ENCODE measurements at places on chromosomes 7 and 10.

GRCh38 chr10:61899997-61900828 lies 1.3 kb upstream of the ARID5B start:
- peak; percentile 84 for DNase-seq

GRCh38 chr7:47247132-47247531 lies 334.8 kb downstream of the TNS3 start:
- DNase-seq: no peak

DNA sequence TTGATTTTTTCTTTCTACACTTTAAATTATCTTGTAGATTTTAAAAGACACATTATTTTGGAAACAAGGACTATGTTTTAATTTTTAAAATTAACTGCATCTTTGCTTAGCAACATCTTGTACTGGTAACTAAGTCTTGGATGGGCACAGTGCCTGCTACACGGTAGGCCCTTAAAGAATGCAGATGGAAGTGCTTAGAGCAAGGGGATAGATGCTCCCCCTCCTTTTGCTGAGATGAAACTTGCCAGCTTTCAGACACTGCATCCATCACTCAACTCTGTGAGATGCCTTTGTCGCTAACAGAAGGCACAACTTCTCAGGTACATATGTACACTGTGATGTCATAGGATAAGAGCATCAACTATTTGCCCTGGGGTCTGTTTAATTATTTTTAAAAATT lies 103.9 kb downstream of the LRRC18 start:
- no peak for DNase-seq

DNA sequence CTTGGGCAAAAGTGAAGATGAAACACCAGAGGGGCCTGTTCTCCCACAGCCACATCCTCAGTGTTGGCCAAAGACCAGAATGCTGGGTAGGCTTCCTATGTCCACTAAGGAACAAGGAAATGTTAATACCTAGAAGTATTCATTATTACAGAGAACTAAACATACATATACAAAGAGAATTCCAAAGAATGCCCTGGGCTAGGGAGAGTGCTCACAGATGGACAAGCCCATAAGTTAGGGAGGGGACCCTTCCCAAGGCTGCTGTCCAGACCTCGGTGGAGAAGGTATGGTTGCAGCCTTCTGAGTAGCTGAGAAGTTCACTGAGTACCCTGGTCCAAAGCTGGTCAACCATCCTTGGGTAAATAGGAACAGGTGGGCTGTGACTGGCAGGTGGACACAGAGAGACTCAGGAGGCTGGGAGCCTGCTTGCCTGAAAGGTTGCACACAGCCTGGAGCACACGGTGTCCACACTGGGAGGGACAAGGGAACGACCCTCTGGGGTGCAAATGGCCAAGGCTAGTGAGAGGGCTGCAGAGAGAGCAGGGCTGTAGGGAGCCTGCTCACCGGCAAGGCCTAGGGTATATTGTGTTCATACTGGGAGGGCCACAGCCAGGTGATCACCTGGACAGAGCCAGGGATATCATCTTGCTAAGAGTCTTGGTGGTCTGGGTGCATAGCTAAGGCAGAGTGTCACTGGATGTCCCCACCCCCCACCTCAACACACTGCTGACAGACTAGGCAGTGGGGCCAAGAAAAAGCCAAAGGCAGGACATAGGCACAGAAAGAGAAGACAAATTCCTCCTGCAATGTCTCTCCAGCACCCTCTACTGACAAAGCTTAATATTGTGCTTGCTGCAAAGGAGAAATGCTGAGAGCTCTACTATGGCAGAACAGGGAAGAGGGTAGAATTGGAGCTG lies 40.3 kb downstream of the CPVL start:
- DNase-seq: no peak

DNA sequence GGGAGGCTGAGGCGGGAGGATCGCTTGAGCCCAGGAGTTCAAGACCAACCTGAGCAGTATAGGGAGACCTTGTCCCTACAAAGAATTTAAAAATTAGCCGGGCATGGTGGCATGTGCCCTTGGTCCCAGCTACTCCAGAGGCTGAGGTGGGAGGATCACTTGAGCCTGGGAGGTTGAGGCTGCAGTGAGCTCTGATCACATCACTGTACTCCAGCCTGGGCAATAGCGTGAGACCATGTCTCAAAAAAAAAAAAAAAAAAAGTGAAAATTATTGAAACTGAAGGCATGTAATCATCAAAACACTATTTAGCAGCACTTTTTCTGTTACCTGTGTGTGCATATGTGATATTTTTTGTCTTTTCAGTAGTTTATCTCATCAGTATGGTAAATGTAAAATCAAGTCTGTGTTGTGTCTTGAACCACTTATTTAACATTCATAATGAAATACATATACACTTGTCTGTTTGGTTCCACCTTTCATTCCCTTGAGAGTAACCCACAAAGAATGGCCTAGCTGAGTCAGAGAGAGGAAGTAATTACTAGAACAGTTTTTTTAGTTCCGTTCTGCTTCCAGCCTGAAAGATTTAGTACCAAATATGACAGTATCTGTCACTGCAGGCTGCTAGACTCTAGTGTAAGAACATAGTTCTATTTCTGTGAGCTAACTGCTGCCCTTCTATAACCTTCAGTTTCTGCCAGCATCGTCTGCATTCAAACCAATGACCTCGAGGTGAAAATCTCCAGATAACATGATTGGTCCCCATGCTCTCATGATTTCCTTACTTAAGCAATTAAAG lies 68.6 kb downstream of the MMRN2 start:
- no peak for DNase-seq

DNA sequence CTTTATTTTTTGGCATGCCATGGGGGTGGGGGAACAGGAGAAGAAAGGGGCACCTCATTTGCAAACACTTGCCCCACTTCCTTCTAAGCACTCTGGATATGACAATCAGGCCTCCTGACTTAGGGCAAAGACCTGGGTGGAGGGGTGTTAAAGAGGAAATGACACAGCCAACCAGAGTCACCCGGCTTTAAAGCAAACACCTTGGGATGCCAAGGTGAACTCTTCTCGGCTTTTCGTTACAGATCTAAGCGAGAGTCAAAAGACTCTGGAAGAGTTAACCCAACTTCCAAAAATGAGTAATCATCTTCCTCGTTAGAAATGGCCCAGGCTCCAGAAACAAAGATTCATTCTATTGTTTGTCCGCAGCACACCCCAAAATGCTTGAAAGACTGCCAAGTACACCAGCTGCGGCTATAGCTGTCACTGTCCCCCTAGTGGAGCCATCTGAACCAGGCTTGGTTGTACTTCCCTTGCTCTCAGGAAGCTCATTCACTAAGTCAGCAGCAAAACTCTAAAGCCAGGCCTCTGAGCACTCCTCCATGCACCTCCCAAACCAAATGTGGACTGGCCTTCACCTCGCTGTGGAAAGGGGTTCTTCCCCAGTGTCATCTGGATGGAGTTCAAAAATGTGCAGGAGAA lies 24.8 kb downstream of the FAM53B start:
- peak; percentile 87 for DNase-seq

DNA sequence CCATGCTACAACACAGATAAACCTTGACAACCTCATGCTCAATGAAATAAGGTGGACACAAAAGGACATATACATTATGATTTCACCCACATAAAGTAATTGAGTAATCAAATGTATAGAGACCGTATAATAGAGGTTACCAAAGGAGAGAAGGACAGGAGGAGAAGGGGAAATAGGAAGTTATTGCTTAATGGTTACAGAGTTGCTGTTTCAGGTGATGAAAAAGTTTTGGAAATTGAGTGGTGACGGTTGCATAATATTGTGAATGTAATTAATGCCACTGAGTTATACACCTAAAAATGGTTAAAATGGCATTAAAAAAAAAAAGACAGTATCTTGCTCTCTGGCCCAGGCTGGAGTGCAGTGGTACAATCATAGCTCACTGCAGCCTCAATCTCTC lies 1.5 kb upstream of the OGDH start:
- DNase-seq: no peak

DNA sequence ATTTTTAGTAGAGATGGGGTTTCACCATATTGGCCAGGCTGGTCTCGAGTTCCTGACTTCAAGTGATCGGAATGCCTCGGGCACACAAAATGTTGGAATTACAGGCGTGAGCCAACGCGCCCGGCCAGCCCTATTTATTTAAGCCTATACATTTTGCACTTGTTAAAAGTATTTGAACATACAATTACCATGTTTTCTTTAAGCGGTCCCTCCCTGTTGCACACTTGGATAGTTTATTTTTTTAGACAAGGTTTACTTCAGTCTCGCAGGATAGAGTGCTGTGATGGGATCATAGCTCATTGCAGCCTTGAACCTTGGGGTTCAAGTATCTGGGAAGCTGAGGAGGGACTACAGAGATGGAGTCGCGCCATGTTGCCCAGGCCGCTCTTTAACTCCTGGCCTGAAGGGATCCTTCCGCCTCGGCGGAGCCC lies 35.7 kb upstream of the SRRM3 start:
- DNase-seq: peak; percentile 57

- peak; percentile 50 for DNase-seq
Measured at GRCh38 chr10:79376078-79376628, 28.9 kb downstream of the PPIF start.

DNA sequence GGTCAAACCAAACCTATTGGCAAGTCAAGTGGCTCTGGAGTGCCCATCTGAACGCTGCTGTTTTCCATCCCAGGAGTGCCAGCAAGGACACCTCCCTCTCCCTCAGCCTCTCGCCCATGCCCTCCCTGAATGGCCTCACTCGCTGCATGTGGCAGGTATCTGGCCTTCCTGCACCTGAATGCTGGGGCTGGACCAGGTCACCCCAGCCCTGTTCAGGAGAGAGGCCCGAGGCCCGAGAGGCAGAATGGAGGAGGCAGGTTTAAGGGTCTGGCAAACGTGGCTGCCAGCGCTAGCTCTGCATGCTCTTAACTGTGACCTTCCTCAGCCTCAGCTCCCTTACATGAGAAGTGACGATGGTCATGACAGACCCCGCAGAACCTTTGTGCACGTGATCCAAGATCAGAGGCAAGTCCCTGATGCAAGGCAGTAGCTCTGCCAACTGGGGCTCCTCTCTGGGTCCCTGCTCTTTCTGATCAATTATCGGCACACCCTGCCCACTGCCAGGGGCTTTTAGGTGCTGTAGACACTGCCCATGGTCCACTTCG lies 295.7 kb upstream of the ZMIZ1 start:
- no peak for DNase-seq

- no peak for DNase-seq
Measured at GRCh38 chr7:126940723-126941307, 311.9 kb downstream of the GRM8 start.

- no peak for DNase-seq
Measured at GRCh38 chr7:41175435-41175834, 527.5 kb downstream of the INHBA start.

- DNase-seq: no peak
Measured at GRCh38 chr10:89591796-89592271, 53.2 kb downstream of the PANK1 start.

DNA sequence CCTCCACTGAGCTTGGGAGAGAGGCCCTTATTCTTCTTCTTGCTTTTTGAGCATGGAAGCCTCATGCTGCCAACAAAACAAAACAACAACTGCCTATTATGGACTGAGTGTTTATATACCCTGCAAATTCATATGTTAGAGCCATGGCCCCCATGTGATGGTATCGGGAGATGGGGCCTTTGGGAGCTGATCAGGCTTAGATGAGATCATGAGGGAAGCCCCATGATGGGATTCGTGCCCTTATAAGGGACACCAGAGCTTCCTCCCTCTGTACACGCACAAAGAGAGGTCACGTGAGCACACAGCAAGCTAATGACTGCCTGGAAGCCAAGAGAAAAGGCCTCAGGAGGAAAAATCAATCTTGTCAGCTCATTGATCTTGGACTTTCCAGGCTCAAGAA lies 235.0 kb downstream of the FANK1 start:
- DNase-seq: no peak

GRCh38 chr7:82443547-82444219 lies at the start of gene CACNA2D1:
CACNA2D1 (minus strand) TSS chr7:82443777.
- no peak for DNase-seq

- DNase-seq: no peak
Measured at GRCh38 chr7:151590850-151591771, 71.4 kb upstream of the RHEB start.

- no peak for DNase-seq
Measured at GRCh38 chr7:157840914-157841772, 504.3 kb downstream of the DNAJB6 start.

DNA sequence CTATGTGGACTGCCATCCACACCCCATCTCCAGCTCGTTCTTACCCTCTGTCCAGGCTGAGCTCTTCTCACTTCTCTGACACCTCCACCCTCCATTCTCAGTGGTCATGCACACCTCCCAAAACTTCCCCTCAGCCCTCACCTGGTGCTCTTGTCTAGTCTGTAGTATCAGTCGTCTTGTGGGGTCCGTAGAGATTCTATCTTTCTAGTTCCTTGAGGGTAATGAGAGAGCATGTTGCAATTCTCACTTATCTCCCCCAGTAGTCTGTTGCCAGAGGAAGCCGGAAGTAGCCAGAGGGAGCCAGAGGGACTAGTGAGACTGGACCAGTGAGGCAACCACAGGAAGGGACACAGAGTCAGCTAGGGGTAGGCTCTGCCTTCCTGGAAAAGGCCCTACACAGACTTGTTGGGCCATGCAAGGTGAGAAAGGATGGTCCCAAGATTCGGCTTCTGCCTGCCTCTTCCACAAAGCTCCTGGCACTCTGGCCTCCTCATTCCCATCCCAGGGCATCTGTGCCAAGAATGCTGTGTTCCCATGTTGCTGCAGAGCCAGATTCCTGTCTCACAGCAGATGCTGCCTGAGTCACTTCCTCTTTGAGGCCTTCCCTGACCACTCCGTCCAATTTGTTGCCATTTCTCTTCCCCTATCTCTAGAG lies 50.6 kb upstream of the DUSP5 start:
- peak; percentile 22 for DNase-seq

DNA sequence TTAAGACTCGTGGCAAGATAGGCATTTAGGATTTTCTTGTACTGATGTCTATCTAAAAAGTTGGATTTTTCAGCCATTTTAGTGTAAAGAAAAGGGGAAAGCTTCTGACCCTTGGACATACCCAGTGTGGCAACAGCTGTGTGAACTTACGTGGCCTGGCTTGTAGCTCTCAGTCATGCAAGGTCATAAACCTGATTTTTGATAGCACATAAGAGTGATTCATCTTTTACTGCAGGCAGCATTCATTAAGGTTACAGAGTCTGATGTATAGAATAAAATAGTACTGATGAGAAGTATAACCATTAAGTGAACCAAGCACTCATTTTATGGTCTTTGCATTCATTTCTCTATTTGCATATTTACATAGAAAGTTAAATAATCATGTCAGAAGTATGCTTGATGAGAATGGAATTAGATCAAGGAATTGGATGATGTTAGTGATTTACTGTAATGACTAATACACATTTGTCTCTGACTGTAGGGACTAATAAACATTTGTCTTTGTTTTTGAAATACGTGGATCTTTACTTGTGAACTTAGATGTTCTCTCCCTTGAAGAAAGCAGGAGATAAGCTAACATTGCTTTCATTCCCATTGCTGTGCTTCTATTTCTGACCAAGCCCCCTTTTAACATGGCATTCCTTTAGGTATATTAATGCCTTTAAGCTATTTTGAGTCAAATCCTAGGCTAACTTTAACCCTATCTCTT lies 88.2 kb downstream of the GSDME start:
- DNase-seq: no peak

GRCh38 chr10:78292250-78292981 lies 258.8 kb downstream of the RPS24 start:
- no peak for DNase-seq

DNA sequence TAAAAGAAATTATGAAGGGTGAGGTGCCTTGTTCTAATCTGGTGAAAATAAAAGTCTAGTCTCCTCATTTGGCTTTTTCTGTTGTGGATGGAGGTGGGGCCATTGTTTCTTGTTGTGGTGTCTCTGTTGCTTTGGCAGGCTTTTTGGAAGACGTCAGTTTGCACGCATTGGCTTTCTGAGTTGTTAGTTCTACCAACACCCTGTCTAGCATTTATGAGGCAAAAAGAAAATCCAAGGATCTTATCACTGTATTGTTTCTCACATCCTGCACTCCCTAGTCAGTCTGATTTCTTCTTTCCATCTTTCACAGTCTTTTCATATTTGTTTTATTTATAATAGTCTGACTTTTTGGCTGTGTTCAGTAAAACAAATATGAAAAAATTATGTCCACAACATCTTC lies 898.3 kb downstream of the REEP3 start:
- DNase-seq: no peak

Data from activated effector memory CD4-positive, alpha-beta T cell treated with anti-CD3 and anti-CD28 coated beads, Interleukin-2, amount 50 U/mL, for 16 hours (primary cell).